Muscle of arm (tissue), 14 donors: ENCODE measurements at places on chromosomes 16 and 17. TPM values are rescaled to one million over a fixed set of nuclear protein-coding genes. Genes with fewer than 3 reads are reported as not detected.

Gene KRTAP2-3
- not detected for polyA plus RNA-seq

Gene C17orf50
- not detected for polyA plus RNA-seq

Gene ZSWIM7
- 30.8 TPM for polyA plus RNA-seq

Gene RABEP1
- polyA plus RNA-seq, result 58.3 TPM

Gene SLC5A2
- polyA plus RNA-seq, result 4.7 TPM

Gene SLFN12L
- not detected for polyA plus RNA-seq

Gene KRT33B
- polyA plus RNA-seq, result not detected
